ENCODE measurements at places on chromosomes 13 and 19.

- DNase-seq = no peak
These were observed 12.4 kb upstream of the CD22 start for GRCh38 chr19:35316560-35316959.

DNA sequence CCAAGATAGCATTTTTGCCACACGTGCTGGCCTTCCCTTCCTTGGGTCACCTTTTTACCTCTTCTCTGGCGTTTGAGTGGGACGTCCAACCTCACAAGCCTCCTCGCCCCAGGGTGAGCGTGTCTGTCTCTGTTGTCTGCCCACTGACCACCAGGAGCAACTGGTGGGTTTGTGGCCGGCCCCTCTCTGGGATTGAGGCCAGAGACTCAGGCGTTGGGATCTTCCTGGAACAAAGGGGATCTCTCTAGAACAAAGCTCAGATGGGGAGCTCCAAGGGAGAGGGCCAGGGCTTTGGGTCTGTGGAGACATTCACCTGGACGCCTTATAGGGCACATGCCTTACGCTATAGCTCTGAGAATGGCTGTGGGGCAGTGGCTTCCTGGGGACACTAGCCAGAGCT lies 17.4 kb downstream of the COMP start:
- DNase-seq = no peak

- DNase-seq = no peak
These were observed 84.1 kb upstream of the KLF12 start for GRCh38 chr13:74218291-74218690.

GRCh38 chr19:12801466-12802266 lies at the start of the genes PRDX2 and THSD8:
TSS of gene PRDX2 (minus strand) at chr19:12801800. CDS start at chr19:12801261, 539 bp downstream.
TSS of gene THSD8 (plus strand) at chr19:12802069. CDS start at chr19:12802072, 3 bp downstream.
- peak; percentile 80 for DNase-seq

- DNase-seq = peak; percentile 64
These were observed 1.6 kb downstream of the HCN2 start for GRCh38 chr19:591099-591958.

DNA sequence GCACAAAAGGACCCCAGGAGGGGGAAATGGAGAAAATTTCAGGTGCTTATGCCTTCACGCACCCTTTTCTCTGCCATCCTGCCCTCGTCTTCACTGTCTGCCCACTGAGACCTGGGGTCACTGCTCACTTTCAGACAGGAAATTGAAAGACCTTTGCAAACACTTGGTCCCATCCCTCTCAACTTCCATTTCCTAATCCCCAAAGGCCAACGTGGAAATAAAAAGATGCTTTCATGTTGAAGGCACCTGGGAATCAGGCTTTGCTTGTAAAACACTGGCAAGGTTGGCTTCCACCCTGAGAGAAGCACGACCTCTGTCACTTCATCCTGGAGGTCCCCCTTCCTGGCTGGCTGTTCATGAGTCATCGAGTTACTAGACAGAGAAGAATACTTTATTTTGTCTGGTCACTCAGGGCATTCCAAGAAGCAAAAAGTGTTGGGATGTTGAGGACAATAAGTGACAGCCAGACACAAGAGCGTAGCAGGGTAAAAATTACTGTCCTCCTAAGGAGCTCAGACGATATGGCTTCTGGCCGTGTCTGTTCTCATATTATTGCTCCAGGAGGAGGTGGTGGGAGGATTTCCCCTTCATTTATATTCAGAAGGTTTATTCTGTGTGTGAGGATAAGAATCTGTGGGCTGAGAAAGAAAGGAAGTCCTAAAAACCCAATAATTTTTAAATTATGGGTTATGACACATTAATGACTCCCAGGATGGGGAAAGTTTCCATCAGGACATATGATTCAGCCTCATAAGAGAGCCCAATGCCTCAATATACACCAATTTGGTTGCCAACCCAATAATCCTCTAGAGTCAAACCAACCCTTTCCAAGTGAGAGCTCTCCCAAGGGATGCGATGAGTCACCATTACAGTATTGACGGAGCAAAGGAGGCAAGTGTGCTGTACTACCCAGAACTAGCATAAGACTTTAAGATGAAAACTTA lies 409.0 kb downstream of the COG6 start:
- DNase-seq = no peak

- DNase-seq = no peak
These were observed 431.5 kb downstream of the FGF14 start for GRCh38 chr13:101970341-101970740.

GRCh38 chr13:42021851-42022250 lies 26.6 kb upstream of the DGKH start:
- no peak for DNase-seq

DNA sequence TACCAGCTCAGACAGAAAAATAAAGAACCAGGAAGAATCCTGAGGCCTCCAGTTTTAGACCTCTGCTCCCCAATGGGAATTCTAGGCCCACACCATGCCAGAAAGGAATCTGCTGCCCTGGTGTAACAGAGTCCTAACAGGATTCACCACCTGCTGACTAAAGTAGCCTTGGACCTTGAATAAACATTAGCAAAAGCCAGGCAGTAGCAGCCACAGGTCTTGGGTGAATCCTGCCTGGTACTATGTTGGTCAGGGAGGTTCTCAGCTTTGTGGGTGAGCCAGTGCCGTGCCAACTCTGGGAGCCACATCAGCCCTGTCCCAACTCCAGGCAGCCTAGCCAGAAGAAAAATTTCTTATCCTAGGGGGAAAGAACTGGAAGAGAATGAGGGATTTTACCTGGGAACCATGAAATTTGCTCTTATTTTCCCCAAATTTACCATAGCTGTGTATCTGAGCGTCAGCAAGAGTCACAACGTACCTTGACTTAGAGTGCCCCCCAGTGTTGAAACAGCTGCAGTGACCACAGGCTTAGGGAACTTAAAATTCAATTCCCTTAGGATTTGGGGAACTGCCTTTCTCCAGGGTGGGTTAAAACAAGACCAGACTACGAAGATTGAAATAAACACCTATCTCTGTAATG lies 1895.6 kb upstream of the PRR20A start:
- peak; percentile 9 for DNase-seq

- DNase-seq = no peak
These were observed 27.9 kb downstream of the DGKH start for GRCh38 chr13:42076309-42076713.

DNA sequence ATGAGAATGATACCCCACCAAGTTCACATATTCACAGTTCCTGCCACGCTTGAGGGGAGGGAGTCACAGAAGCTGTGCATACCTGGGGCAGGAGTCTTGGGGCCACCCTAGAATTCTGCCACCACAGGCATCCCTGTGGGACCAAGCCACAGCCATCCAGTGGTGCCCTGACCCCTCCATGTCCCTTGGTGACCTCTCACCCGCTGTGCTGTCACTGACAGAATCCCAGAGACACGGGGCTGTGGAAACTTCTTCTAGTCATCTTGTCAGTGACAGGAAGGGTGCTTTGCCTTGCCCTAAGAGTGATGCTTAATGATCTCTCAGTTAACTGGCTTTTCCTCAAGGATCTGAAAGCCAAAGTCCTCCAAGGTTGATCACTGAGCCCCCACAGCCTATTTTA lies 58.4 kb upstream of the UQCRFS1 start:
- no peak for DNase-seq

GRCh38 chr19:2087621-2088100 lies 8.5 kb downstream of the MOB3A start:
- no peak for DNase-seq

DNA sequence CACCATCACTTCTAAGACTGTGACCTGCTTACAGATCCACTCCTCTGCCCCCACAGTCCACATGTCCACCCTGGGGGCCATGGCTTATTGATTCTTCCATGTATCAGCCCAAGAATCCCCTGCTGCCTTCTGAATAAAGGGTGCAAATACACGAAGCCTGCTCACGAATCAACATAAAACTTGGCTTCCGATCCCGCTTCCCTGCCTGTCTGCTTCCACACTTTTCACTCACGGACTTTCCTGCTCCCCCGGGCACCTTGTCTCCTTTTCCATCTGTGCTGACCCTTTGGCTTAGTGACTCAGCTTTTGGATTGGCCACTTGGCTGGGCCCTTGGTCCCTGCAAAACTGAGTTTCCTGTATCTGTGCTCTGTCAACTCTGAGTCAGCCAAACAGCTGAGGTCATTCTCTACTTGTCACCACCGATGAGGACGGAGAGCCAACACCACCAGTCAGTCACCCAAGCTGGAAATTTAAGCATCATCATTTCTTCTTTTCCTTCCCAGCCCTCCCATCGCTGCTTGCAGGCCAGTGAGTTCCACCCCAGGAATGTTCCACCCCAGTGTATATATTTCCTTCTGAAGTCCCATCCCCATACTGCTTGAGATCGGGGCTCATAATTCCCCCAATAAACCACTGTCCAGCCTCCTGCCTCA lies 11.4 kb upstream of the USP12 start:
- DNase-seq = no peak

- DNase-seq = no peak
These were observed 1.6 kb upstream of the C19orf38 start for GRCh38 chr19:10846500-10847202.

- DNase-seq = no peak
These were observed 4.8 kb downstream of the ISYNA1 start for GRCh38 chr19:18433015-18433691.

DNA sequence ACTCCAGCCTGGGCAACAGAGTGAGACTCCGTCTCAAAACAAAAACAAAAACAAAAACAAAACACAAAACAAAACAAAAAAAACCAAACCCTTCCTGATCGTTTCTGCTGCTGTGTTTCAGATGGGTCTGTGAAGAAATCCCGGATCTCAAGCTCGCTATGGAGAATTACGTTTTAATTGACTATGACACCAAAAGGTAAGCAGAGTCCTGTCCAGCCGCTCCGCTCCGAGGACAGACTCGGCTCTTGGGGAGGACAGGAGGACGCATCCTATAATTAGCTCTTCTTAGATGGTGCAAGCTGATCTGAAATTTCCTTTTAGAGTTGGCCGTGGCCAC lies 22.0 kb downstream of the DOT1L start:
- DNase-seq = no peak

All from neuronal stem cell (in vitro differentiated cells).